CD4-positive, CD25-positive, alpha-beta regulatory T cell (primary cell): ENCODE measurements at places on chromosomes 16 and 17. TPM values are rescaled to one million over a fixed set of nuclear protein-coding genes. Genes with fewer than 3 reads are reported as not detected.

Gene MYH13
- polyA plus RNA-seq = not detected

Gene TBC1D3C
- not detected for polyA plus RNA-seq

Gene FGF11
- polyA plus RNA-seq = 0.27 TPM

Gene MMP25
- not detected for polyA plus RNA-seq

Gene TBX21
- polyA plus RNA-seq = 5.6 TPM

Gene PDE6G
- polyA plus RNA-seq = 1.4 TPM

Gene HNF1B
- polyA plus RNA-seq = not detected
